ENCODE measurements at places on chromosomes 12 and 14. TPM values are rescaled to one million over a fixed set of nuclear protein-coding genes. Genes with fewer than 3 reads are reported as not detected.
A peak's percentile ranks its signal among the peaks of the same experiment; 100 is the strongest.

DNA sequence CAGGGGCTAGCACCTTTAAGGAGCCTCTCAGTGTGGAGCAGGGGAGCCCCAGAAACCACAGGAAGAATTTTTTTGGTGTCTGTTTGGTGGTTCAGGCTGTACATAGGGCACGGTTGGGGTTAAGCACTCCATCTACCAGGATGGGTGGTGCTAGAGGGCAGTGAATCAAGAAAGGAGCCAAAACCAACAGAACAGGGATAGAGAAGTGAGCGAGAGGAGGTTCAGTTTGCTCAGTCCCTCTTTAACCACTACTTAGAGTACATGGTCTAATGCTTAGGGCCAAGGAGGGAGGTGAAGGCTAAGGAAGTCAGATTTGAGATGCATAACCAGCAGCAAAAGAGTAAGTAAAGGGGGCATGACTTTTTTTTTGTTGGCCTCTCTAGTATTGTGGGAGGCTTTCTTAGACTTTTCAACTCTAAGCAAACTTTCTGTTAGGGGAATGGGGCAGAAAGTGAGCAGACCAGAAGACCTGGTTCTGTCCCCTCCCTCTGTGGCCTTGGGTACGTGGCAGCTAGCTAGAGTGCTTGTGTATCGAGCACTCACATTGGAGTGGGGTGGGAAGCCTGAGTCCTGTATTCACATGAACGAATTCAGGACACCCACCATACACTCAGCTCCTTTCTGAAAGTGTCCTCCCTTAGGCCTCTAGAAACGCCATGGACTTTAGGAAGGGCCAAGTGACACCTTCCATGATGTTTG lies 6.6 kb upstream of the NPFF start:
- DNase-seq, result no peak

DNA sequence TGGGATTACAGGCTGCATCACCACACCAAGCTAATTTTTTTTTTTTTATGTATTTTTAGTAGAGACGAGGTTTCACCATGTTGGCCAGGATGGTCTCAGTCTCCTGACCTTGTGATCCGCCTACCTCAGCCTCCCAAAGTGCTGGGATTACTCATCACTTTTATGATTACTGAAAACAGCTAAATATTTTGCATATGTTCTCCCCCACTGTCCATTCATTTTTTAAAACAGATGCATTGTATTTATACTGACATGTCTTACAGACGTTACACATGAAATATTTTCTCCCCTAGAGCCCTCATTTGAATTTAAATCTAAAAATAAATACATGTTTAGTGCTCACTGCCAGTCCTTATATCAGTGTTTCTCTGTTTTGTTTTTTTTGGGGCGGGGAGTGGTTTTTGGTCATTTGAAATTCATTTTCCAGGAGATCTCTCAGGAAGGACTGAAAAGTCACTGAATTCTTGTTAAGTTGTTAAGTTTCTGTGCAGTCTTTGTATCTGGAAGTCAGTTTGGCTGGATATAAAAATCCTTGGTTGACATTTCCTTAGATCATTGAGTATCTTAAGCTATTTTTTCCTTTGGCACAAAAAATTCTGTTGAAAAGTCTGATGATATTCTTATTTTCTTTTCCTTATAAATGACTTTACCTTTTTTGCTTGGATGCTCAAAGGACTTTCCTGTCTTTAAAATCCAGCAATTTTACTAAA lies 9.4 kb downstream of the FBXO21 start:
- DNase-seq, result no peak

GRCh38 chr14:55600784-55601561 lies 21.0 kb downstream of the KTN1 start:
- DNase-seq, result no peak

DNA sequence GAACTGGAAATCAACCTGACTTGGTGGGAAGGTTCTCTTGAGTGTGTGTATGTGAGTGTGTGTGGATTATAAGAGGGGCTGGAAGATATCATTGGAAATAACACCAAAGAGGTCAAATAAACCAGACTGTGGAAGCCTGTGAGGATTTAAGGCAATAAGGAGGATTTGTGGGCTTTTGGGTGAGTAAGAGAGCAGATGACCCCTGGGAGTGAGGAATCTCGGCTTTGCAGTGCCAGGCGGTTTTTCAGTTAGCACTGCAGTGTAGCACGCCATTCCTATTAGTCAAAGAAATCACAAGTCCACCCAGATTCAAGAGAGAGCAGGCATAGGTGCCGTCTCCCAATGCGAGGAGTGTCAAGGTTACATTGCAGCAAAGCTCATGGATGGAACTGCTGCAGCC lies 63.3 kb downstream of the CALM1 start:
- no peak for DNase-seq

GRCh38 chr14:26444822-26445221 lies 153.0 kb downstream of the NOVA1 start:
- DNase-seq, result no peak

DNA sequence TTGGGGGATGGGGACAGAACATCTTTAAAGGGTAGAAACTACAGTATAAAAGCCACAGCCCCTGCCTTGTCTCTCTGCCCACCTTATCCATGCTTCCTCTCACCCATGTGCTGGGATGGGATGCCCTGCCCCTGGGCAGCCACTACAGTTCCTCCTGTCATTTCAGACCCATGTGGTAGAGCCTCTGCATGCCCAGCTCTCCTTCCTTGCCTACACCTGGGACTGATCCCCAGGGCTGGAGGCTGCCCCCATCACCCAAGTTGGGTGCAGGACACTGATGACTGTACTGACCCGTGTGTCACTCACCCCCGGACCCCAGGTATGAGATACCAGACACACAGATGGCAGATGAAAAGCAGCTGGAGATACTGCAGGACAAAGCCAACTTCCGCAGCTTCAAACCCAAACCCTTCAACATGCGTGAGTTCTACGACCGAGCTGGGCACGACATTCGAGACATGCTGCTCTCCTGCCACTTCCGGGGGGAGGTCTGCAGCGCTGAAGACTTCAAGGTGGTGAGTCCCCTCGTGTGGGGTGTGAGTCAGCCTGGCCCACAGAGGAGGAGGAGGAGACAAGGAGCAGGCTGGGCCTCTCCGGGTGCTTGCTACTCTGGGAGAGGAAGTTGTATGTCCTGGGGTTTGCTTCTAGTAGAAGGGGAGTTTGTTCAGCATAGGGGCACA lies 2.2 kb downstream of the ASIC1 start:
- DNase-seq, result no peak

DNA sequence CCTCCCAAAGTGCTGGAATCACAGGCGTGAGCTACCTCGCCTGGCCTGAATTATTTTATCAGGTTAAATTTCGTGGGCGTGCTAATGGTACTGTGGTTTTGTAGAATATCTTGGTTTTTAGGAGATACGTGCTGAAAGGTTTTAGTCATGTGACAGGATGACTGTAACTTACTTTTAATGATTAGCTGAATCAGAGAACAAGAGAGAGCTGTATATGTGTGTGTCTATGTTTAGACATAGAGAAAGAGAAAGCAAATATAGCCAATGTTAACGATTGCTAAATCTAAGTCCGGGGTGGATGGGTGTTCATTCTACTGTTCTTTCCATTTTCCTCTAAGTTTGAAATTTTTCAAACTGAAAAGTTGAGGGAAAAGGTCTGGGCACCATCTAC lies 9.2 kb upstream of the PNMA1 start:
- no peak for DNase-seq

DNA sequence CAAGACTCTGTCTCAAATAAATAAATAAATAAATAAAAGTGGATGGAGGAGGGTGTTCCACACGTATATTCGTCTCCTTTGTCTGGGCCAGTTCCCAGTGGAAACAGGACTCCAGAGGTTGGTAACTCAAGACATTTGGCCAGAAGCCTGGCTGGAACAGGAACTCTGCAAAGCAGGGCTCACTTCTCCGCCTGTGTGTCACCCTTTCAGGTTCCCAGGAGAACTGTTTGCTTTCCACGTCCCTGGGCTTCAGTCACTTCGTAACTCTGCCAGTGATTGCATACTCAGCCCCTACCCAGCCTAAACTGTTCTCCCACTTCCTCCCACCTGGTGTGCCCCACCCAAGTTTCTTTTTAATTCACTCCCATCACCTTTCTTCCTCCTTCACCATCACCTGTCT lies 7.0 kb upstream of the UBE2N start:
- DNase-seq, result peak; percentile 46

GRCh38 chr14:94052199-94052598 lies 26.1 kb downstream of the OTUB2 start:
- no peak for DNase-seq

GRCh38 chr12:129900306-129900705 lies 3.5 kb downstream of the TMEM132D start:
- peak; percentile 51 for DNase-seq

DNA sequence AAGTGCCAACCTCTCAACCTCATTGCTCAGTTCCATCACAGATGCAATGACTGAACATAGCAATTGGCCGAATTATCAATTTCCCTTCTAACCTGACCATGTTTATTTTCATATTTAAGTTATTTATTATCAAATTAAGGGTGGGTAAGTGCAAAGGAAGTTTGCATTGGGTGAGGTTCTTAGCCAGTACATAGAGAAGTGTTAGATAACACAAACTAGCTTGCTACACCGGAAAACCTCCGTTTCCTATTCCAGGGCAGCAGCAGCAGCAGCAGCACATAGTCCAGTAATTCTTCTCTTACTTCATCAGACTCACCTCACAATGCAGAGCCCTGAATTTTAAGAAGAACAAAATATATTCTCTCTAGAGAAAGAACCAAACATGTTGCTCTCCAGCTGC lies 200.5 kb upstream of the OR4E1 start:
- no peak for DNase-seq

DNA sequence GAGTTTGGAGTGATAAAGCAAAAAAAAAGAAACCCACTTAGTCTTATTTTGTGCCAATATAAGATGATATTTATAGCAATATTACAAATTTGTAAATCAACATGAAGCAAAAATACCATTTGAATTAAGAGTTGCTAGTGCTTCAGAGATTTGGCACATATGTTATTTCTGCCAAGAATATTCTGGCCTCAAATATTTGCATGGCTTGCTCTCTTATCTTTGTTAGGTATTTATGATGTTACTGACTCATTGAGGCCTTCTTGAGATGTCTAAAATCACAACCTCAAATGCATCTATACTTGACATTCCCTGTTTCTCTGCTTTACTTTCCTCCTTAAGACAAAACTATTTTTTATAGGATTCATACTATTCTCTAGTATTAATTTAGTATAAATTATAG lies 301.5 kb downstream of the NELL2 start:
- no peak for DNase-seq

- DNase-seq, result no peak
Measured at GRCh38 chr12:50276912-50277671, 6.2 kb downstream of the LIMA1 start.

- DNase-seq, result no peak
Measured at GRCh38 chr12:65776994-65777393, 47.3 kb upstream of the HMGA2 start.

- no peak for DNase-seq
Measured at GRCh38 chr12:19304149-19304750, 135.0 kb upstream of the AEBP2 start.

GRCh38 chr12:22729957-22730443 lies 105.0 kb downstream of the ETNK1 start:
- no peak for DNase-seq

DNA sequence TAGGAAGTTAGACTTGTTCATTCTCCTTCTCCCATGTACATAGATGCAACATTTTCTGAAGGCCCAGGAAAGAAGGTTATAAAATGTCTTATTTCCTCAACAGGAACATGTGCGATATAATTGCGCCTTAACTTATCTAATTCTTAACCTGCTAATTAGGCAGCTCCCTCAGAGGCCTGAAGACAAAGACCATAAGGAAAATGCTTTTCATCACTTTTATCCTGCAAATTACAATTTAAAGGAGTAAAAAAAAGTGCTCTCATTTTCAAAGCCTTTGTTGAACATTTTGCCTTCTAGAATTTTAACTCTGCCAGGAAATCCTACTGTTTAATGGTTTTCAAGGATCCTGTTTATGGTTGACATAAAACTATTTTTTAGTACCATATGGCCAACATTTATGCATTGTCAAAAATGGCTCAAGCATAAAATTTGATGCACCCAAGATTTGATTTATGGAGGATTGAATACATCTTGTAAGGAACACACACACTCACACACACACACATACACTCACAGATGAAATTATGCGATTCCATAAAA lies 660.4 kb upstream of the TMEM132C start:
- no peak for DNase-seq

- no peak for DNase-seq
Measured at GRCh38 chr12:21656905-21657325, 727 bp downstream of the LDHB start.

DNA sequence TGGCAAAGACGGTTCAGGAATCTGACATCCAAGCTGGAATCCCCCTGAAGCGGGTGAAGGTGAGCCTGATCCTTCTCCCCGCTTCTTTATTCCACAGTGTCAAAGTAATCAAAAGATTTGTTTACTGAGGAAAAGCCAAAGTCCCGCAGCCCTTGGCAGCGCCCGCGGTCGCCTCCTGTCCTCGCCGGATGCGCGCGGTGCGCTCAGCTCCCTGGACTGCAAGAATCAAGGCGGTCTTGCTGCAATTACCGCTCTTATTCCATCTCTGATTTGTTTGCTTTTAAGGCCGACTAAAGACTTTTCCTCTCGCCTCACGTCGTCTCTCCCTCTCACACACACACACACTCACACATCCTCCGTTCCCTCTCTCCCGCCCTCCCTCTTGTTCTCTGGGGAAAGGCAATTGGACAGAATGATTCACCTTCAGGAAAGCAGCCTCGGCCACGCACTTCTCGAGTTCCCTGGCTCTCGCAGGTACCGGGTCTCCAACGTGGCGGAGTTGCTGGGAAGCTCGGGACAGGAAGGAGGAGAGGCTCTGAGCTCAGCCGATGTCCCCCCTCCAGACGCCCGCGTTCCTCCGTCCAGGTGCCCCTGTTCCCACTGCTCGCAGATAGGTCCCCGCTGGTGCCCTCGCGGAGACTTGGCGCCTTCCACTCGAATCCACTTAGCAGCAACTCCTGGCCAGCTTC lies 68.6 kb upstream of the USP15 start:
- DNase-seq, result no peak

GRCh38 chr12:116306968-116307367 lies 29.5 kb upstream of the MED13L start:
- DNase-seq, result no peak

DNA sequence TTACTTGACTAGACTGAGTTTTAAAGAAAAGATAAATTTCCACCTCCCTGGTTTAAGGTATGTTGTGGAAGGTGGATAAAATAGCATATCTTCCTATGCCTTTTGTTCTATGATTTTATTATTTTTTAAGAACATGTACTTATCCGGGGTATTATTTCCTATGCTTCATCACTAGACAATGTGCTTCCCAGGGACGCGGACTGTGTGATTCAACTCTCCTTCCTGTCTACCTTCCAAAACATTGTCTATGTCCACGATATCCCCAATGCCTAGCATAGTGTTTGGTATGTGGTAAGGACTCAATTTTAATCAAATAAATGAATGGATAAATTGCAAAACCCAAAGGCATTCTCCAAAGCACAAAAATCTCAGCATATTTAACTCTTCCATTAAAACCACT lies 8.3 kb upstream of the CCND2 start:
- DNase-seq, result no peak

- DNase-seq, result no peak
Measured at GRCh38 chr14:22560662-22561365, 28.2 kb downstream of the DAD1 start.

The ADAM21 gene
- not detected for total RNA-seq

The ATP5F1B gene
- 264 TPM for total RNA-seq

The HOXC5 gene
- total RNA-seq, result not detected

The KLHL33 gene
- total RNA-seq, result not detected

The ERG28 gene
- total RNA-seq, result 10.3 TPM

The KSR2 gene
- total RNA-seq, result 0.52 TPM

The COL2A1 gene
- not detected for total RNA-seq

The GPR135 gene
- 1.7 TPM for total RNA-seq

The PRKD1 gene
- total RNA-seq, result 14.9 TPM

The GNG2 gene
- 12.7 TPM for total RNA-seq

The MGAT4C gene
- 0.11 TPM for total RNA-seq

The RAD51AP1 gene
- total RNA-seq, result 3.8 TPM

The CCDC184 gene
- 1.3 TPM for total RNA-seq

The CNPY2 gene
- total RNA-seq, result 82.1 TPM

All from upper lobe of left lung (tissue), 6 donors.